ENCODE measurements at places on chromosomes 1 and 21.

- DNase-seq, result no peak
These were observed 163.5 kb downstream of the PLXNA2 start for GRCh38 chr1:208080396-208081286.

DNA sequence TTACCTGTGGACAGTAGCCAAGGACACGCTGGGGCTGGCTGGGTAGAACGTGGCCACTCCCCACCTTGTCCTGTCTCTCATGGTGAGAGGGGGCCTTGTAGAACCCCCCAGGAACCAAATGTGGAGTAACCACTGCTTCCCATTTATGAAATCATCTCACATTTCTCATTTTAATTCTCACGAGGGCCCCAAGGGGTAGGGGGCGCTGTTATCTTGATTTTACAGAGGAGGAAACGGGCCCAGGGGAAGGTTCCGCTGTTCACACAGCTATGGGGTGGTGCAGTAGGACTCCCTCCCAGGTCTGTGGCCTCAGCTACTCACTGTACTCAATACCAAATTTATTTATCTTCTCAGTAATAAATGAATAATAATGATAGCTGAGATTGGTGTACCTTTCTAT lies 5.5 kb downstream of the SMPDL3B start:
- DNase-seq, result peak; percentile 41

DNA sequence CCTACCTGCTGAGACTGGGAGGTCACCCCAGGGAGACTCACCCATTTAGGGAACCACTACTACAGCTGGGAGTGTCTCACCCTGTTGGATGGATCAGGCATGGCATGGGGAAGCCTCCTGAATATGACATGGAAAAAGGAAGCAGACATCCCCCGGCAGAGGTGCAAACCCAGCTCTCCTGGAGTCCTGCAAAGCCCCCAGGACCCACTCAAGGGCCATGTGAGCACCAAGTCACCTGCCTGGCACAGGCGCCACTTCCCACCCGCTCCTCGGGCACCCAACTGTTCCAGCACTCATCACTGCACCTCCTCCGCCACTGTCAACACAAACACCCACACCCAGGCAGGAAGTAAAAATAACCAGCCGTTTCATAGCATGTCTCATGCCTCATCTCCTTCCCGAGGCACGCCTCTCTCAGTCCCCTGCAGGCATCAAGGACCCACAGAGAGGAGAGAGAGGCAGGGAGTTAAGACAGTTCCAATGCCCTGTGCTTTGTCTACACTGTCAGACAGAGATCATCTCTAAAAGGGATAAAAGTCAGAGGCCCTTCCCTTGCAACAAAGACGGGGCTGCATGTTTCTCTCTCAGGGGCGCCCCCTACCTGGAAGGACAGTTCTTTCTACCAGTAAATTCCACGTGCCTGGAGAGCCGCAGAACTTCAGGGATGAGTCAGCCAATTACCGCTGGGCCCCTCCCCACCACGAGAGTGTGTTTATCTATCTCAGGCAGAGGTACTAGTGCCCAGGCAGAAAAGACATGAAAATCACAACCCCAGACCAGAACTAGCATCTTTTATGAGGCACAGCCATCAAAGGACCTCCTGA lies 150.1 kb upstream of the SOD1 start:
- DNase-seq, result peak; percentile 48

DNA sequence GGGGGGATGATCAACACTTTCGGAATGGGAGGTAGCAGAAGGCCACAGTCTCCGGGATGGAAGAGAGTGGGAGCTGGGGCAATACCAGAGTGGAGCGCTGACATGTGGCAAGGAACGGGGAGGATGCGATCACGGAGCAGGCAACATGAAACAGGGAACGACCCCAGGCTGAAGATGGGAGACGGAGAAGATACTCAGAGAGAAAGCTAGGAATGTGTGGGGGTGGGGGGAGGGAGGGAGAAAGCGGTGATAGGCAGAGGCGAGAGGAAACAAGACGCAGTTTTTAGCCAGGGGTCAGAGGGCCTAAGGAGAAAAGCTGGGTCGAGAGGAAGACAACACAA lies 577 bp downstream of the RAB3GAP2 start:
- DNase-seq, result no peak

GRCh38 chr21:42479582-42479981 lies 16.4 kb downstream of the RSPH1 start:
- no peak for DNase-seq

Measured in stimulated activated CD4-positive, alpha-beta T cell treated with anti-CD3 and anti-CD28 coated beads, TNF-alpha, amount 100 ng/mL, for 1 hour (primary cell).